ENCODE measurements at places on chromosomes 13 and 19. TPM values are rescaled to one million over a fixed set of nuclear protein-coding genes. Genes with fewer than 3 reads are reported as not detected.
A peak's percentile ranks its signal among the peaks of the same experiment; 100 is the strongest.

GRCh38 chr19:1280636-1281568 is 4.8 kb upstream of the EFNA2 start:
- no peak for DNase-seq

DNA sequence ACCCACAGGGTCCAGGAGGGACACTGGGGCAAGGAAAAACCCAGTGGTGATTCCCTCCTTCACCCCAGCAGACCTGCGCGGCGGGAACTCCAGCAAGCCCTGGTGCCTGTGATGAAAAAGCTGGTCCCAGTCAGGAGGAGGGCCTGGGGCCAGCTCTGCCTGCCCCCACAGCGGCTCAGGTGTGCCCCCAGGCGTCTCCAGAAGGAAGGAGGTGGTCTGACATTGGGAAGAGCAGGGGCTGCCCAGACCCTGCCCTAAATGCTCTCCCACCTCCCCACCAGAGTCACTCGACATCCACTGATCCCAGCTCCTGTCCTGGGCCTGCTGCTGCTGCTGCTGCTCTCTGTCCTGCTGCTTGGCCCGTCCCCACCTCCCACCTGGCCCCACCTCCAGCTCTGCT is 6.2 kb downstream of the PTH2 start:
- no peak for DNase-seq

DNA sequence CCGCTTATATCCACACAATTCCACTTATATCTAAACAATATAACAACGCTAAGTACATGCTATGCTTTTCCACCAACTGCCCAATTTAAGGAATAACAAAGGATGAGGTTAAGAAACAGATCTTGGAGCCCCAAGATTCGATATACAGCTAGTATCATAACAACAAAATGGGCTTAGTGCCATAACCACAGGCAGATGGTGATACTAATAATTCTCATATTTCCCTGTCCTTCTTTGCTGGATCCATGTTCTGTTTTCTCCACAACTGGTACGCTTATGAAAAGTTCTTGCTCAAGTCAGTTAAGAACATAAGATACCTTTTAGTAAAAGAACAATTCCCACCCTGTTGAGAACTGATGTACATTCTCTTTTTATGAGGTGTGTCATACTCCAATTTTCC is 33.9 kb downstream of the CAB39L start:
- no peak for DNase-seq

DNA sequence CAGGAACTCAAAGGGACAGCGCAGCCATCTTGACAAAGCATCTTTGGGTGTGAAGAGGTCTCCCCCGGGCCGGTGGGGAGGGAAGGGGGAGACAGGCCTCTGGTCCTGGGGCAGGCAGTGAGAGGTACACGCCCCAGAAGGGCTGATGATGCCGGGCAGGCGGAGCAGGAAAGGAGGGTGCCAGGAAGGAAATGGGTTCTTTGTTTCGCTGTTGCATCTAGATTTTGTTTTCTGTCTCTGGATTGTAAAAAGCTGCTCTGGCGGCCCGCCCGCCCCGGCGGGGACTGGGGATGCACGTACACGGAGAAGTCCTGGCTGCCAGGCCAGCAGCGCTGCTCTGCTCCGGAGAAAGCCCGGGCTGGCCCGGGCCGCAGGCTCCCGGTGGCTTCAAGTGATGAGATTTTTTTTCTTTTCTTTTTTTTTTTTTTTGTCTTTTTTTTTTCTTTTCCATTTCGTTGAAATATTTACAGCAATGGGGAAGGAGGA is 13.2 kb upstream of the ASF1B start:
- peak; percentile 93 for DNase-seq

DNA sequence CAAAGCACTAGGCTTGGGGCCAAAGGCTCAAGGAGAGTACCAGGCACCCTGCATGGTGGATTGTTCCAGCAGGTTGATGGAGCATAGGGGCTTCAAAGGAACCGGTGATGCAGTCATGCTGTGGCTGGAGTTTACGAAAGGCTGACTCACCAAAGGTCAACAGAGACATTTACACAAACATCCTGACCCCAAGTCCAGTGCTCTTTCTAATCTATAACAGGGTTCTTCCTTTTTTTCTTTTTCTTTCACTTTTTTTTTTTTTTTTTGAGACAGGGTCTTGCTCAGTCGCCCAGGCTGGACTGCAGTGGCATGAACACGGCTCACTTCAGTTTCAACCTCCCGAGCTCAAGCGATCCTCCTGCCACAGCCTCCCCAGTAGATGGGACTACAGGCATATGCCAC is 35.6 kb upstream of the TPTE2 start:
- DNase-seq: no peak

DNA sequence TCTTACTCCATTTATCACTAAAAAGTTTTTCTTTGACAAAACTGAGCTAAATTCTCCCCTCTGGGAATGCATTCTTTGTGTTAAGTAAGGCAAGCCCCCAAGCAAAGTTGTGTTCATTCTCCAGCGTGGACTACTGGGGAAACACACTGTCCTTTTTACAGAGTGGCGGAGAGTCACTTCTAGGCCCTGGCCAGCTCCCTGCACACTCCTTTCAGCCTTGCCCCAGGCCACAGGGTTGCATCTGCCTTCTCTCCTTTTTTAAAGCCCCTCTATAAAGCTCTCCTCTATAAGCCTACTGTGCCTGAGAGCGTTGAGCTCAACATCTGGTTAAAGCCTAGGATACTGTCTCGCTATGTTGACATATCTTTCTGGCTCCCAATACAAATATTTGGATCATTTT is 803.4 kb downstream of the PCDH17 start:
- no peak for DNase-seq

Gene ZNF112
- polyA plus RNA-seq: 11.0 TPM

Gene ZIC5
- not detected for polyA plus RNA-seq

Gene ATP4B
- polyA plus RNA-seq: 0.47 TPM

All from right lung (tissue), 10 donors.